ENCODE measurements at places on chromosomes 2 and 18. TPM values are rescaled to one million over a fixed set of nuclear protein-coding genes. Genes with fewer than 3 reads are reported as not detected.

GRCh38 chr18:36561046-36561445 lies 263.5 kb downstream of the FHOD3 start:
- DNase-seq = no peak

The USP40 gene
- 18.9 TPM for total RNA-seq

The EFEMP1 gene
- not detected for total RNA-seq

The CBLN2 gene
- not detected for total RNA-seq

DNA sequence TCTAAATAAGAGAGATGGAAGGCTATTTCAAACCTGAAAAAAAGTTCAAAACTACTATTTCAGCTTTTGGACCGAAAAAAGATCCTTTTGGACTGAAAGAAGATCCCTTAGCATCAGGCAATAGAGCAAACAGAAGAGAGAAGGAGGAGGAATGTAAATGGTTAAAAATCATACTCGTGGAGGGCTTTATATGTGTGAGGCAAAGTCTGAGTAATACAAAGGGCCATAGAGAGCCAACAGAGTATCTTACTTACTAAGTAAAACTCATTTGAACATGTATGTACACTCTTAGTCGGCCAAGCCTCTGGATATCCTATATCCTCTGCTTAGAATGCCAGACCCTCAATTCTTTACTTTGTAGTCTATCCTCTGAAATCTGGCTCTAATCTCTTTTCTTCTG lies 55.7 kb downstream of the ITSN2 start:
- DNase-seq = no peak

DNA sequence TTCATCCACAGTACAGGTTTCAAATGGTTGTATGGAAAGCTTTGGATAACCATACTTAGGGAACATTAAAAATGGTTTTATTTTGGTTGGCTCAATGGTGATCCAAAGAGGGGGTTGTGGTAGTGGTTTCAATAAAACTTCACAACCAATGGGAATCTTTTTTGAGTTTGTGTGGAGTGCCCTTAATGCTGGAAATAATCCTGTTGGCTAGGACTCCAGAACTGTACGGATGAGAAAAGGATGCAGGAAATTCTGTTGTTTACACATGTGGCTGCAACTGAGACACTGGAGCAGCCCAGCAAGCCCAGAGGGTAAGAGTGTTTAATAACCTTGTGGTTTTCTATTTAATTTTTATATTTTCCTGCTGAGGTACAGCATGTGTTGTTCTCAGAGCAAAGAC lies at the start of gene CCDC102B:
CCDC102B (plus strand) TSS at position 210 of the 400 bp plus-strand sequence. CDS start 38,684 bp downstream, outside the sequence.
- no peak for DNase-seq

DNA sequence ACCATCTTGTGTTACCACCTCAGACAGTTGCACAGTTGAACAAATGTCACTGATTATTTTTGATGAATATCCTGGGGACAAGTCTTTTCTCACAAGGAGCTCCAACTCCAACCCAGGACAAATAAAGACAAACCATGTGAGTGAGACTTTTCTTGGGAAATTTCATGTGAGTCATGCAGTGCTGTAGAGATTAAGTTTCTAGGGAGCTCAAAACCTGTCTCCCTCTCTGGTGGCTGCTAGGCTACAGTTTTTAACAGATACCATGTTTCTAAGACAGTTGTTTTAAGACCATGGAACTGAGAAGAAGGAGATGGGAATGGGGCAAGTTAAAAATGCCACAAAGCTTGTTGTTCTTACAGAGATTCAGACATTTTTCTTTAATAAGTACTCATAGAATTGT lies 255.5 kb downstream of the RIT2 start:
- no peak for DNase-seq

The POTEJ gene
- not detected for total RNA-seq

GRCh38 chr18:45891806-45892205 lies 66.3 kb downstream of the SIGLEC15 start:
- no peak for DNase-seq

The MERTK gene
- 0.20 TPM for total RNA-seq

The GAD1 gene
- total RNA-seq = 1.5 TPM

- DNase-seq = no peak
Measured at GRCh38 chr2:44230378-44230777, 44.9 kb upstream of the SLC3A1 start.

GRCh38 chr18:55265130-55265675 lies 305.9 kb upstream of the CCDC68 start:
- DNase-seq = no peak

DNA sequence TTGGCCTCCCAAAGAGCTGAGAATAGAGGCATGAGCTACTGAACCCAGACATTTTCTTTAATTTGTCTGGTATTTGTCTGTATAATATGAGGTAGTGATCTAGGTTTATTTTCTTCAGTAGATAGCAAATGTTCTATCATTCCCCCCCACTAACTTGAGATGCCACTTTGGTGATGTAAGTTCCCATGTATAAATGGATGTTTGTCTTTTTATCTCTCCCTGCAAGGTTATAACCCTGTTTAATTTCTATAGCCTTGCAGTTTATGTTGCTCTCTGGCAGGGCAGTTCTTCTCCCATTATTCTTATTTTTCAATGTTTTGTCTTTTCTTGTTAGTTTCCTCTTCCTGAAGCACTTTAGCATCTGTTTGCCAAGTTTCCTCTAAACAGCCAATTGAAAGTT lies 39.1 kb upstream of the MAP4K4 start:
- no peak for DNase-seq

The ANKRD44 gene
- 214 TPM for total RNA-seq

The PLCD4 gene
- 0.10 TPM for total RNA-seq

GRCh38 chr2:64675860-64676259 lies 22.1 kb upstream of the SERTAD2 start:
- DNase-seq = peak; percentile 31

Measured in activated CD4-positive, alpha-beta memory T cell treated with anti-CD3 and anti-CD28 coated beads, Interleukin-2, amount 10 ng/mL, durations not matched to agents 7 days and 5 days (primary cell).